ENCODE measurements at places on chromosomes 13 and 19.
A peak's percentile ranks its signal among the peaks of the same experiment; 100 is the strongest.

GRCh38 chr13:46401432-46401831 lies 14.4 kb upstream of the RUBCNL start:
- peak; percentile 26 for DNase-seq

- no peak for DNase-seq
These were observed 95.2 kb downstream of the COL4A1 start for GRCh38 chr13:110211735-110212134.

DNA sequence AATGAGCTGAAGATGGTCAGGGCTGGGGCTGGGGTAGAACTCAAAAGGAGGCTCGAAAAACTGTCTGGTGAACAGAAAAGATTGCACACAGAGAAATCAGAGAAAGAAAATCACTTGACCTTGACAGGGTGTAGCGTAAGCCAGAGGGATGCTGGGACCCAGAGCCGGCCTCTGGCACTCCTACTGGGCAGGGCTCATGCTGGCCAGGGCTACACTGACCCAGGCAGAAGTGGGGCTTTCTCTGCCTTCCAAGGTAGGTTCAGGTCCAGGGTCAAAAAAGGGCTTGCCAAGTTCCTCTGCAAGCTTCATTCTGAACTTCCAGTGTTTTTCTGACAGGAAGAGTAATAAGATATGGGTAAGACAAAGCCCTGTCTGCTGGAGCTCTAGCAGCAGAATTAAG lies 56.2 kb downstream of the LATS2 start:
- DNase-seq: no peak

GRCh38 chr19:30566681-30567420 lies 194.7 kb downstream of the ZNF536 start:
- no peak for DNase-seq
